ENCODE measurements at places on chromosomes 3 and 15.

- DNase-seq = no peak
These were observed 51.3 kb downstream of the SMAD3 start for GRCh38 chr15:67116742-67117141.

- DNase-seq = no peak
These were observed 4.0 kb downstream of the CCDC9B start for GRCh38 chr15:40336744-40337122.

DNA sequence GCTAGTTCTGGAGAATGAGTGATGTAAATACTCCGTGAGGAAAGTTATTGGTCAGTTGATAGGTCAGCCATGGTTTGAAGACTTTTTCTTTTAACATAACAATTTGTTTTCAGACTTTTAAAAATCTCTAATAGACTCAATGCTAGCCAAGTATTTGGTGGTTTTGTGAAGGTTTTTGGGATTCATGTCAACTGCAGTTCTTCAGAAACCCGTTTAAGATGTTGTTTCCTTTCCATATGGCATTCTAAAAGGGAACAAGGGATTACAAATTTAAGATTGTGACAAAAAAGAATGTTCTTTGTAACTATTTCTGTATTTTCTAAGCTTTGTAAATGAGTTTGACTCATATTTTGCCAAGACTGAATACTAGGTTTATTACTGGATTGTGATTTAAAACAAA, 281.7 kb upstream of the COL8A1 start:
- no peak for DNase-seq

DNA sequence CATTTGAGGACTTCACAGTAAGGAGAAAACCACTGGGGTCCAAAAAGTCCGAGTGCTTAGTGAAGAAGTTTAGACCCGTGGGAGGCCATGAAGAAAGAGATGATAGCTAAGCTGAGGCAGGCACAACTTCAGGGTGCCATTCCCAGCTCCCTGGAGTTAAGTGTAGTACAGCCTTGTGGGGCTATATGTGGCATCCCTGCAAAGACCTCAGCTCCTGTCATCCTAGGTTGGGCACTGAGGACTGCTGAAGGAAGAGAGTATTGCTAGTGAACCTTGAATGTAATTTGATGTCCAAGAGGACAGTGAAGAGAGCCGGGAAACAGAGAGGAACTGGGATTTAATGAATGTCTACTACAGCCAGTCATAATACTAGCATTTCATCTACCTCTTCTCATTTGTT, 162.1 kb downstream of the AKAP13 start:
- DNase-seq = no peak

DNA sequence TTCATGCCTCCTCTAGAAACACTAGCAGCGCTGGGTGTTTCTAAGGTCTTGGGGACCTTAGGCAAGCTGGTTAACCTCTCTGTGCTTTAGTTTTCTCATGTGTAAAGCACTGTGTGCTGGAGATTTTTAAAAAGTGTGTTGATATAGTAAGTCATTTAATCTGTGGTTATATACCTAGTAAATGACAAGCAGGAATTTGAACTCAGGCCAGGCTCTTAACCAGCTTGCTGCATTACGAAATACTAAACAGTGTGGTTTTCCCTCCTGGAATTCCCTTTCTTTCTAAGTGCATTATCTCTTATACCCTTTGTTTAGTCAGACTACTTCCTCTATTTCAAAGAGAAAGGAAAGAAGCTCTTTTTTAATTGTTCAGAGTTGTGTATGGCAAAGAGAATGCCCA, 26.5 kb downstream of the NEO1 start:
- DNase-seq = no peak

GRCh38 chr3:37730825-37731224, 130.9 kb upstream of the CTDSPL start:
- no peak for DNase-seq

DNA sequence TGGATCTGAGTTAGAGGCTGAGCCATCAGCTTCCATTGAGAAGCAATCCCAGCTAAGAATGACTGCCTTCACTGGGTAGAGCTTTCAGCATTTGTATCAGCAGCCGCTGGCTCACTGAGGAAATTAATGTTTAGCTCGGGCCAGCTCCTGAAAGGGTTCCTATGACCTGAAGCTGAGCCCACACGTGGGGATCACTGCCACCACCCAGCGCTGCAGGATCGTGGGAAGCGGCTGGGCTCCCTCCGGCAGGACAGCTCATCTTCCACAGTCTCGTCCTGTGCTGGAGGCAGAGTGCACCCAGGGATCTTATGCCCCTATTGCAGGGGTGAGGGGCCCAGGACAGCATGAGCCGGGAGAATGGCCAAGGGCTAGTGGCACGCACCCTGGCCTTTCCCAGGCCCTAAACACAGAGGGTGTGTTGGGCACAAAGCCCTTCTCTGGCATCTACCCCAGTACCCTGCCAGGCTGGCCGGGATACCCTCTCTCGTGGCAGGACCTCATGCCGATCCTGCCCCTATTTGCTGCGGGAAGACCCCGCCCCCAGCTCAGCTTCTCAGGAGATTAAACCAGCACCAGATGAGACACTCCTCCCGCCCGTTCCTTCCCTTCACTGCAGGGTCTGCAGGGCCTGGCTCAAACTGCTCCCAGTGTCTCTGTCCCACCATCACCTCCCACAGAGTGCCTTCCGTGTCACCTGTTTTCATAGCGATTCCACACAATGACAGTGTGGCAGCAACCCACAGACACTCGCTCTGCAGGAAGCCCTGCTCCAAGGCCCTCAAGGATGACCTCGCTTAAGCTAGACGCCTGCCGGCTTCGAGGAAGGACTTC, 28.5 kb downstream of the KLHL25 start:
- no peak for DNase-seq

- DNase-seq = no peak
These were observed 138.3 kb upstream of the UBP1 start for GRCh38 chr3:33578325-33579177.

DNA sequence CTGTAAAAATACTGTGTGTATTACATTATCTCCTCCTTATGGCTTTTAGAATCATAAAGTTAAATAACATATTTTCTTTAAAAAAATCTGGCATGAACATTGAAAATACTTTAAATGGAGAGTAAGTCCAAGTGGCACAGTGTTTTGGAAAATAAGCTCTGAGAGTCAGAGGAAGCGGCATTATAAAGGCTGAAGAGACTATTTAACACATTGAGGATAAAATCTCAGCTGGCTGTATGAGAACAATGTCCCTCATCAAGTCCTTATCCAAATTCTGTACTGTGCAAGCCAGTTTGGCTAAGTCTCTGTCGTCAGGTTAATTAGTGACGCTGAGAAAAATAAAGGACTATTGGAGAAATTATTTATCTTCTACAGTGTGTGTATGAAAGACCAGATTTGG, 245.5 kb downstream of the MFSD1 start:
- DNase-seq = no peak
